ENCODE measurements at places on chromosomes 5 and 9. TPM values are rescaled to one million over a fixed set of nuclear protein-coding genes. Genes with fewer than 3 reads are reported as not detected.

- DNase-seq: no peak
These were observed 15.3 kb downstream of the ABLIM3 start for GRCh38 chr5:149156435-149157083.

DNA sequence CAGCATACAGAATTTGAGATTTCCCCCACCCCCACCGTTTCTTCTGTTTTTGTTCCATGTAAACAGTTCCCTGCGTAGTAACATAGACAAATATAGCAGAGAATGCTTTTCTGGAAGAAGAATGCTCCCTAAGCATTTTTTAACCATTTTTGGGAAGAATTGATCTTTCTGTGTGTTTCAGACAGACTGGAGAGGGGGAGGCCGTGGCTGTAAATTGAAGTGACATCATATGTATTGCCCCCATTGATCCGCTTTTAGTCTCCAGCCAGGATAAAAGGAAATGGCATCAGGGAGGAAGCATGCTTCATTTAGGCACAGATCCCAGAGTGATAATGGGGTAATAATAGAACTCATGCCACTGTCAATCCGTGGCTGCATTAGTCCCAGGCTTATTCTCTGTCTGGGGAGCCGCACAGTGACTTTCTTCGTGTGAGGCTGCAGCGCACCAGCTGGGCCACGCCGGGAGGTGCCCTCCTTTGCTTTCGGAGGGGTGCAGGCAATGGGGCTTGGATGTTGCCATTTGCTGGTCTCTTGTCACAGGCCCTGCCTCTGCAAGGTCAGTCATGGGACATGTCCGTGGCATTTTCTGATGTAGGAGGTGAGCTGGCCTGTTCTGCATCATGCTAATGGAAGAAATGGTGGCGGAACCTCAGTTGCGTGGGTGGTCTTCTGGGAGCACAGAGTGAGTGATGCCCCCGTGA lies 261.5 kb downstream of the FANCC start:
- no peak for DNase-seq

TMC1 gene
- polyA plus RNA-seq: 0.82 TPM

DNA sequence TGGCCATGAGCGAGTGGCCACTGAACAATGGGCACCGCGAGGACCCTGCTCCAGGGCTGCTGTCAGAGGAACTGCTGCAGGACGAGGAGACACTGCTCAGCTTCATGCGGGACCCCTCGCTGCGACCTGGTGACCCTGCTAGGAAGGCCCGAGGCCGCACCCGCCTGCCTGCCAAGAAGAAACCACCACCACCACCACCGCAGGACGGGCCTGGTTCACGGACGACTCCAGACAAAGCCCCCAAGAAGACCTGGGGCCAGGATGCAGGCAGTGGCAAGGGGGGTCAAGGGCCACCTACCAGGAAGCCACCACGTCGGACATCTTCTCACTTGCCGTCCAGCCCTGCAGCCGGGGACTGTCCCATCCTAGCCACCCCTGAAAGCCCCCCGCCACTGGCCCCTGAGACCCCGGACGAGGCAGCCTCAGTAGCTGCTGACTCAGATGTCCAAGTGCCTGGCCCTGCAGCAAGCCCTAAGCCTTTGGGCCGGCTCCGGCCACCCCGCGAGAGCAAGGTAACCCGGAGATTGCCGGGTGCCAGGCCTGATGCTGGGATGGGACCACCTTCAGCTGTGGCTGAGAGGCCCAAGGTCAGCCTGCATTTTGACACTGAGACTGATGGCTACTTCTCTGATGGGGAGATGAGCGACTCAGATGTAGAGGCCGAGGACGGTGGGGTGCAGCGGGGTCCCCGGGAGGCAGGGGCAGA lies 53.3 kb downstream of the JADE2 start:
- DNase-seq: no peak

PCDHB15 gene
- polyA plus RNA-seq: 16.8 TPM

WDR38 gene
- 0.11 TPM for polyA plus RNA-seq

DNA sequence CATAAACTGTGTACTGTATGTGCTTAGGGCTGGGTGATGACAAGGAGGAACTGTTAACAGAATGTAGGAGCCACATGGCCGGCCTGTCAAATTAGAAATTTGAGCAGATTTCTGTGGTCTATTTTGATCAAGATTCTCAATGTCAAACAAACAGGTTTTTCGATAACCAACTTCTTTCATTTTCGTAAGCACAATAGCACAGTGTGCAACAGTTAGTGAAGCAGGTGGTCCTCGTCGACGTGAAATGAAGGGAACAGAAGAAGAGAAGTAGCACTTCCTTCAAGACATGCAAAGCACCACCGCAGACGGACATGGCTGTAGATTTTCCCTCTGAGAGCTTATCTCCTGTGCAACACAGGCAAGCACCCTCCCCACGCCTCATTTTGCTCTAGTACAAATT lies 252.1 kb downstream of the CRB2 start:
- DNase-seq: no peak

EPB41L4B gene
- polyA plus RNA-seq: 22.2 TPM

- no peak for DNase-seq
These were observed 173.7 kb upstream of the SPEF2 start for GRCh38 chr5:35443803-35444595.

DNA sequence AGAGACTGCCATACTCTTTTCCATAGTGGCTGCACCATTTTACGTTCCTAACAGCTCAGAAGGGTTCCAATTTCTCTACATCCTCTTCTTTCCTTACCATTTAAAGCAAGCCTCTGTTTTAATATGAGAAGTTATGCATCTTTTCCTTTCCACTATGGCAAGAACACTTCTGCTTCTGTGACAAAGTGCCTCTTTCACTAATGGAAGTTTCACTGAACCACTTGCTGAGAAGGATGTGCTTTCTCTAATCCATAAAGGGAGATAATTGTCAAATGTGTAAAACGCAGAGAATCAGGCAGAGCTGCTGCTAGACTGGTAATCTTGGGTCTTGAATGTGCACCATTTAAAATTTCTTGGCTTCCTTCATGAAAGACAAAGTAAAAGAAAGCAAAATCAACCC lies 131.6 kb downstream of the PJA2 start:
- no peak for DNase-seq

FSD1L gene
- 9.0 TPM for polyA plus RNA-seq

DNA sequence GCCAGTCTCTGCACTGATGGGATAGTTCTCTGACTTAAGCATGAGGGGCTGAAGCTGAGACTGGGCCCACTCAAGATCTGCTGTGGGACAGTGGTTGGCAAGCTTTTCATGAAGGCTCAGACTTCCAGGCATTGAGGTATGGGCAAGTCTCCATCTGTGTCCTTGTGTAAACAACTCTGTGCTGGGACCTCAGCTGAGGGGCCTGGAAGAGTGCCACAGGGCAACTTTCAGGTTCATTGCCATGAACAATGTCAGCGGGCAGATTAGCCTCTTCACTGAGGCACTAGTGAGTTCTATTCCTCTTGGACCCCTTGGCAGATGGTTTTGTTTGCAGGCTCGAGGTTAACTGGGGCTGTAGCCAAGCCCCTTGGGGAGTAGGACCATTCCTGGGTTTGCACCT lies 127.1 kb downstream of the MRPS30 start:
- DNase-seq: no peak

DNA sequence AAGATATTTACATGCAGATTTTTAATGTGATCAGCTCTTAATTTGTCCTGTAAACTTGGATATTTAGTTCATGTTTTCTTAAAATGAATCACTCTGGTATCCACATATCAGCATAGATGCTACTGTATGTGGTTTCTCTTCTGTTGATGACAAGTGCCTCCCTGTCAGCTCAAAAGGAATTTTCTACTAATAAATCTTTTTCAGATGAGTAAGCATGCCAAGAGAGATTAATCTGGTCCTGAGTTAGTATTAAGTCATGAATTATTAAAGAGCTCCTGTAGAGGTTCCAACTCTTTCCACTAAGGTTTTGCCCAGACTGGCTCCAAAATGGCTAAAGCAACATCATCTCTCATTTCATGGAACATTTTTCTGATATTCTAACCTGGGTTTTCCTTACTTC lies 129.2 kb downstream of the GOLPH3 start:
- DNase-seq: no peak

OLFML2A gene
- 30.9 TPM for polyA plus RNA-seq

Measured in left renal pelvis (tissue), 4 donors.